GM13976 (cell line): ENCODE measurements at places on chromosomes 7 and 10.

- peak; percentile 46 for DNase-seq
Observed at GRCh38 chr7:141558544-141559183, 7.5 kb downstream of the AGK start.

- no peak for DNase-seq
Observed at GRCh38 chr10:17428351-17429097, 25.9 kb downstream of the ST8SIA6 start.

DNA sequence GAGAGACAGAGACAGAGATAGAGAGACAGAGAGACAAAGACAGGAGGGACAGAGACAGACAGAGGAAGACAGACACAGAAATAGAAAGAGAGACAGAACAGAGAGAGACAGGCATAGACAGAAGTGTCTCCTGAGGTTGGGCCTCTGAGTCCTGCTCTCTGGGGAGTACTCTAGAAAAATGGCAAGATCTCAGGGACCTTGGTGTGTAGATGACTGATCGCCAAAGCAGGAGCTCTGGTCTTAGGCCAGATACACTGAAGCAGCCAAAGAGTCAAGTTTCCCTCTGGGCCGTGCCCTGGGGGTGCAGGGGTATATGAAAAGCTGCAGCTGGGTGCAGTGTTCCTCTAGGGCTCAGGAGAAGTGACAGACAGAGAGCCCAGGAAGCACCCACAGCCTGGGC, 176.6 kb upstream of the TNS3 start:
- DNase-seq: no peak

DNA sequence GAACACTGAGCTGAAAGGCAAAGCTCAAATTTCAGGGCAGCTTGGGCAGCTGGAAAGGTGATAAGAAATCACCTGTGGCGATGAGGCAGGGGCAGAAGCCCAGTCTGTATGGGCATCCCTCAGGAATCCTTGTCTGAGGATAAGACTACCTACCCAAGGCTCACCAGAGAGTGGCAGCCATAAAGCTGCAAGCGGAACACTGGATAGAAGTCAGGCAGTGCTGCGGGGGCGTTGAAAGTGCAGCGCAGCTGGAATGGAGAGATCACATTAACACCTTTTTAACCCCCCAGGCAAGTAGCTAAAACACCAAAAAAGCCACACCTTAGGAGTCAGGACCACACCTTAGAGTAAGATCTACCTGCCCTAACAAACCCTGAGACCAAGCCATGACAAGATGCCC, 38.2 kb downstream of the ABCB5 start:
- DNase-seq: no peak

GRCh38 chr7:30062587-30062986, 34.4 kb downstream of the PLEKHA8 start:
- peak; percentile 41 for DNase-seq

DNA sequence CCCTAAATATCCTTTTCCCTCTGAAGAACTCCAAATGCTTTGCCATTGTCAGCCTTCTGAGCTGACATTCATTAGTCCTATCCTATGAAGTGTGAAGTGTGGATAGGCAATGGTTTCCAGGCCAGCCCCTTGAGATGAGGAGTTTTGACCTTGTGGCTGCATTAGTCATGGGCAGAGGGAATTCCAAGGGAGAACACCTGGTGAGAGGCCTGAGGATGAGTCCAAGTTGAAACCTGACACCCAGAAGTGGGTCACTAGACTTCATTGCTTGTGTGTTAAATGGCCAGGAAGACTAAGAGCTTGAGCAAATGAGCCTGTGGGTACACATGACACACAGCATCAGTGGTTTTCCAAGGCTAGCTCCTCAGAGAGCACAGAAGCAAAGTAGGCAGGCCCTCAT, 260.8 kb downstream of the SKAP2 start:
- DNase-seq: no peak

DNA sequence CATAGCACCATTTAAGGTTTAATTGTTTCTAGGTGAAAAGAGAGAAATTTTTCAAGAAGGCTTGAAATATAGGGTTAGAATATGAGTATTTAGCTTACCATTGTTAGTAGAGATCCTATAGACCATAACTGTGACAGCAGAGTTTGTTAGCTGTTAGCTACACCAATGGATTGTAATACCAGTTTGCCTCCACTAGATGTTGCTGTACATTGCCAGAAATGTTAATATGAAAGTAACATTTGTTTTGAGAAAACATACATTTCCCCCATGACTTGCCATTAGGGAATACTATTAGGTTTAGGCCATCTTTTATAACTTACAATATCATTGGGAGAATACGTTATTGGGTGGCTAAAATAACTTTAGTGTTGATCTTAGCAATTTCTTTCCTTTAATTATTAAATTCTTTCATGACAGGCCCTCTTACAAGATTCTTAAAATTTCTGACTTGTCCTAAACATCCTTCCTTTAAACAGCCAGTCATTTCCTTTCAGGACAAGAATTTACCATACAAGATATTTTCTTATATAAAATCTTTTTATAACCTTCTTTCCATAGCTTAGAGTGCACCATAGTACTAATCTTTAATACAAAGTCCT, 39.5 kb downstream of the ZNF117 start:
- peak; percentile 51 for DNase-seq

DNA sequence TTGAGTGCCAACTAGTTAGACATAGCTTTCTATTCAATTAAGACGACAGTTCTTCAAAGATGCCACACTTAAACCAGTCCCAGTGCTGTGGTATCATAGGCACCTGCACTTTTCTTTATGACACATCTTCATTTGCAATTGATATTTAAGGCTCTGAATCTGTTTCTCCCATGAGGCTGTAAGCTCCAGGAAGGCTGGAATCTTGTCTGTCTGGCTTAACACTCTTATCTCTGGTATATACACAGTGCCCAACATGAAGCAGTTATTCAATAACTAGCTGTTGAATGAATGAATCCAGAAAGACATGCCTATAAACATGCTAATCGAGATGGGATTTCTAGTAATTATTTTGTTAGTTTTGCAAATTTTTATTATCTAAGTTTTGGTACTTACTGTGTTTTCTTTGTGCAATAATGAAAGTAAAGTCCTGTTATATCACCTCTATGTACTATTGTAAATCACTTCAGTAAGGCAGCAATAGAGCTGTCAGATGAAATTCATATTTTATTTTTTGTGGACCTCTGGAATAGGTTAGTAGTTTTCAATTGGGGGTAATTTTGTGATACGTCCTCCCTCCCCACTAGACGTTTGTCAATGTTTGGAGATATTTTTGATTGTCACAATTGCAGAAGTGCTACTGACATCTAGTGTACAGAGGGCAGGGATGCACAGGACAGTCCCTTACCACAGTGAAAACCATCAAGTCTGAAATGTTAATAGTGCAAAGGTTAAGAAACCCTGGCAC, 51.3 kb upstream of the STEAP4 start:
- DNase-seq: no peak
